CD4-positive, alpha-beta T cell treated with Interleukin-15 for 1 hour (primary cell): ENCODE measurements at places on chromosomes 5 and 9.

DNA sequence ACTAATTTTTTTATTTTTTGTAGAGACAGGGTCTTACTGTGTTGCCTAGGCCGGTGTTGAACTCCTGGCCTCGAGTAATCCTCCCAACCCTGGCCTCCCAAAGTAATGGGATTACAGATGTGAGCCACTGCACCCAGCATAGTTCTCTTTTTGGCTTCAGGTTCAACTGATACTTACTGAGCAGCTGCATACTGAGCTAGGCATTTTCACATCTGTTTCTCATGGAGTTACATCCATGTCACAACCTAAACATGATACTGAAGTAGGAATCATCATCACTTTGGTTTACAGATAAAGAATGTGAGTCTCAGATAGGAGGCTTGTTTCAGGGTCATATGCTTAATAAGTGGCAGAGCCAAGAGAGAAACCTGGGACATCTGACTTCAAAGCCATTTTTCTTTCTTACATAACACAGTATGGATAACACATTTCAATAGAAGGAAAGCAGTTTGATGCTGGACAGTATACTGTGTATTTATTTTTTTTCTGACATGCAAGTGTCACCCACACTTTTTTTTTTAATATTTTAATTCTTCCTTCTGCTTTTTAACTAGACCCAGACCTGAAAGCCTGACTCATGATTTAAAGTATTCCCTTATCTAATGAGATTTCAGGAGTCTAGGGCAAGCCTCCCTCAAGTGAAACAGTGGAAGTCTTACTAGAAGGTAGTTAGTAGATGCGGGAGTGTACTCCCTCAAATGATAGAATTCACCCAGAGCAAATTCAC lies 90.8 kb downstream of the HACD4 start:
- DNase-seq: no peak

DNA sequence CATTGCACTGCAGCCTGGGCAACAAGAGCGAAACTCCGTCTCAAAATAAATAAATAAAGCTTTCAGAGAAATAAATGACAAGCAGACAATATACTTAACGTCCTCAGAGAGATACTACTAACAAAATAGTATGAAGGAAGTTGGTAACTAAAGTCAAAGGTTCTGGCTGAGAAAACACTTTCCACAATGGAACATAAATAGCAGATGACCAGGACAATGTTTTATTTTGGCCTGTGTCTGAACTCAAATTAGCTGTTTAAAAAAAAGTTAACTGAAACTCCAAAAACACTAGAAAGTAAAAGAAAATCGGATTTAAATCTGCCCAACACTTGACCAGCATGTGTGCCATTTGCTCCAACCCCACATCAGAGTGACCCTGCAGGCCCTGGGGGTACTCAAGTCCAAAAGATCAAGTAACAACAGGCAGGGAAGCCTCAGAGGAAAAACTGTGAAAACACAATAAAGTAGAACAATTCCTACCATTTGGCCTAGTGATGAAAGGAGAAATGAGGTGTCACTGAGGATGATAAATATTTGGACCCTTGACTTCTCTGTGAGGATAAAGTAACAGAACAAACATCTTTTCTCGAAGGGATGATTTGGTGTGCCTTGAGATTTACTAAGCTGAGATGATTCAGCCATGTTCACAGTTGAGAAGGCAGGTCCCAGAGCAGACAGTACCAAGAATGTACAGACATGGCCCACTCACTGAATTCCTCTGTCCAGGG lies 47.7 kb downstream of the LHFPL2 start:
- no peak for DNase-seq

DNA sequence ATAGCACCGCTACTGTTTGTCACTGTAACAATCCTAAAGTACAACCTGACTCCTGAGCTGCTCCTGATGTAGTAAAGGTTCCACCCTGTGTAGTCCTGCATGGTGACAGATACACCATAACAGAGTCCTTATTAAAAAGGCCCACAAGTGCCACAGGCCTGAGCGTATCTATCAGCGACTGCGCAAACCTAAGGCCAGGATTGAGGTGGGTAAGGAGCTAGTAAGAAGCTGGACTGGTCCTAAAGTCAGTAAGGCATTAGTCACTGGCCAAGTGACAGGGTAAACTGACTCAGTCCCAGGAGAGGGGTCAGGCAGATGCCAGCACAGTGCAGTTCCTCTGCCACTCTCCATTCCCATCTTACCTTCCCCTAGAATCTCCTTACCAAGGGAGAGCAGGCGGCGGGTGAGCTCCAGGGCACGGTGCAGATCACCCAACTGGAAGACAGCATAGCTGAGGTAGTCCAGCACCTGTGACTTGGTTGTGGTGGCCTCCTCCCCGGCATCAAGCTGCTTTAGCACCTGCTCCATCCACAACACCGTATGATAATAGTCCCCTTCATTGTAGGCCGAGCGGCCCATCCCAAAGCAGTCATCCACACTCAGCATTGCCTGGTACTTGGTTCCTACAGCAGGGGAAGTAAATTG lies 17.6 kb downstream of the P4HA2 start:
- DNase-seq: no peak

DNA sequence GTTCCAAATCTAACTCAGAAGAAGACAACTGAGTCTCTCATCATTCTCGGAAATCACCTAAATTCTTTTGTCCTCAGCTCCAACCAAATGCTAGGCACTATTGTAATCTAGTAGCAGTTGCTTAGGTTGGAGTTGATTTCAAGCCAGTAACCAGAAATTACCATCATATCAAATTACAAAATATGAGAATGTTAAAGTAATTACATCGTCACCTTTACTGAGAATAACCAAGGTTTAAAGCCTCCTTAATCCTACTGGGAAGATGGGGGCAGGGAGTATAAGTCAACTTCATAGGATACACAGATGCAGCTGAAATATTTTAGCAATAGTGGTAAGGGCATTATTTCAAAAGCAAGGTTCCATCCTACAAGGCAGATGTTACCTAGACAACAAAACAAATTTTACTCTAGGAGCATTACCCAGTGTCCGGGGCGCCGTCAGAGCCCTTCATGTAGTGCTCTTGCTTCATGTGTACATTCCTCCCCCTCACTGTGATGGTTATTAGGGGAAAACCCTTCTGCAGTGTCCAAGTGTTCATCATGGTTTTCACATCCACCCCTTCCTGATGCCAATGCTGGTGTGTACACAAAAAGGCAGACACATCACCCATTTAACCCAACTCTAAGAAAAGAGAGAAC lies 19.5 kb downstream of the ERAP1 start:
- no peak for DNase-seq

DNA sequence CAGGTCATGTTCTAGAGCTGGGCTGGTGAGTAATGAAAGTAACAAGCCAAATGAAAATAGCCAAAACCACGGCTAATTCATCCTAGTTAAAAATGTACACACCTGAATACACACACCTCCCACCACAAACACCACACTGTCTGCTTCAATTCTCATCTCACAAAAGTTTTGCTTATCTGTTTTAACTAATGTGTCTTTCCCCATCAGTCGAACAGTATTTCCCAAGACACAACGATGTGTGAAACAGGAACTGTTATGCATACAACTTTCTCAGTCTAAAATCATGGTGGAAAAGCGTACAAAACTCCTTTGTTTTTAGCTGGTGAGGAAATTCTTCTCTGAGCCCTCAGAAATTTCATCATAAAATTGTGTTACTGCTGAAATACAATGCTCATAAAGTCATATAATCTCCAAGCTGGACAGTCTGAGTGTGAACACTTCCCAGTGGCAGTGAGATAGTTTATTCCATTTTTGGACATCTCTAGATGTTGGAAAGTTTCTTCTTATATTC lies 242.4 kb downstream of the EFNA5 start:
- no peak for DNase-seq

DNA sequence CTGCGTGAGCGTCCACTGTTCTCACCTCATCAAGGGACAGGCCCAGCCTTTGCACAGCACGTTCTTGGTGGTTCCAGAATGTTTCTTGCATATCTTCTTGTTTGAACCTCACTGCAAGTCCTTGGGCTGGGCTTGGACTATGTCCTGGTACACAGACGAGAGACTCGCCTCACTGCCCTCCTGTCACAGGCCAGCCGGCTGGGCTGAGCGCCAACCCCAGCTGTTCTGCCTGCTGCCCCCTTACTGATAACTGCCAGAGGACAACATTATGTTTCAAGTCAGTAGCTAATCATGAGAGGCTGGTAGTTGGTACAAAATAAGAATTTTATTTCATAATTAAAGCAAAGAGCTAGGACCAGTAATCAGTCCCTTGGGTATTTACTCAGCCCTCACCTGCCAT lies 52.8 kb upstream of the LRRTM2 start:
- no peak for DNase-seq

DNA sequence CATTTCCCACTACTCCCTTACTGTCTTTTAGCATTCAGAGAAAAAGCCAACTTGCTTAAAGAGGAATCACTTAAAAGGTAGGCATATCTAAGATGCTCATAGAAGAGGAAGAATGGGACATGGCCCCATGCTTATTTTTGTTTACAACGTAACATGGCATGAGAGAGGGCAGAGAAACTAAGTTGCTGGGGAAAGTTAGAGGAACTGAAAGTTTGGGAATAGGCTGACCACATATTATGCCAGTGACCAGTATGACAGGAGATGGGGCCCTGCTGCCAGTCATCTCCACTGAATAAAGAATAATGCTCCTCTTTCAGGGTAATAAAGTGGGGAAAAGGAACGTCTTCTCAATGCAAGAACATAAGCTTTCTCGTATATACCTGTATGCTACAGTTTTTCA lies 1.9 kb downstream of the PLPP6 start:
- DNase-seq: no peak

DNA sequence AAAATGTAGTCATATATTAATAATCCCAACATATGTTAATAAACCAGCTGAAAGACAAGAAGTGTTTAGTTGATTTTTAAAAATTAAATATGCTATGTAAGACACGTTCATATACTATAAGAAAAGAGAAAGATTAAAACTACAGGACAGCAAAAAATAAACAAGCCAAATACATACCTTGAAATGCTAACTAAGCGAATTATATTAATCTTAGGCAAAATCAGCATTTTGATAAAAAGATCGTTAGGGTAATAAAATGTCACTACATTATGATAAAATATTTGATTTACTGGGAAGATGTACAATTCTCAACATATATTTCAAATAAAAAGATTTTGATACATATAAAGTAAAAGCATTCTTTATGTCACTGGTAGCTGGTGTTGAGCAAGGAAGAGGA lies 938.3 kb downstream of the PTPRD start:
- no peak for DNase-seq

GRCh38 chr9:33125461-33125860 lies 41.7 kb downstream of the B4GALT1 start:
- DNase-seq: no peak

DNA sequence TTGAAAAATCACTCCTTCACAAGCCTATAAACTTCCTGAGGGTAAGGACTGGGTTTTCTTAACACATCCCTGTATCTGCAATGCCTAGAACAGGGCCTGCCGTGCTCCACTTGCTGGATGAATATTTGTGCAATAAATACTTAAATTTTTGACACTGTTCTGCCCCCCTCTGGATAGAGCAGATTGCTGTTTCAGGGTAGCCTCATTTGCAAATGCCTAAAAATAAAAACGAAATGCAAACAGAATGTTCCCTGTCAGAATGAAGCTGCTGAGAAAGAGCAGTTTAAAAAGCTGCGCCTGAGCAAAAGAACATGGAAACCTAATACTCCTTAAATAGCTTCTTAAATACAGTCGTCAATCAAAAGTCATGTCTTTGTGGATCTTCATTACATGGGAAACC lies 385.3 kb downstream of the PRELID2 start:
- DNase-seq: no peak

DNA sequence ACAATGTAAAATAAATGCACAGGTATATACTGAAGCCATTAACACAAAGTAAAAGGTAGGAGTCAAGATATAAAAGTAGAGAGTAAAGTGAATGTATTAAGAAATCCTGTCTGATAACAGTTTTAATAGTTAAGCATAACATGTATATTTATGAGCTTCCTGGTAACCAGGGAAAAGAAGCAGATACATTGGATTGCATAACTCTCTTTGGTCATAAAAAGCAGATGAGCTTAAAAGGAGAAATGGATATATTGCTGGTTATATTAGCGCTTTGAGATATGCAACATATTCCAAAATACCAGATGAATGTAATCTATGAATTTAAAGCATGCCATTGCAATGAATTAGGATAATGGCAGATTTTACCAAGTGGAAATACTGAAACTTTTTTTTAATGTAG lies 6.2 kb upstream of the TNFSF8 start:
- DNase-seq: no peak

- no peak for DNase-seq
Measured at GRCh38 chr5:55037890-55038289, 13.8 kb downstream of the GZMK start.

DNA sequence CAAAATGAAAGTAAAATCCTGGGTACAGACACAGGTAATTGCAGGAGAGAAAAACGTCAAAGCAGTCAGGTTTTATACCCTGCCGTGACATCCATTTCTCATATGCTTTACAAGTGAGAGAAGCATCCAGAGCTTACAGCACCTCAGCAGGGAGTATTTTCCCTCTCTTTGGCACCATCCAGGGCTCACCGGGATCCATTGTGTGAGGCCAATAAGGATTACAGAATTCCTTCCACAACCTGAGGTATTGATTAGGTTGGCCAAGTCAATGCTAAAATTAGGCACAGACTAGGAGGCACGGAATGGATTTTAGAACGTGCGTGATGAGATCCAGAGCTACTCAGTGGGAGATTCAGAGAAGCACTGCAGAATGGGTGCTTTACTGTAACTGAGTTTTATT lies 296.6 kb downstream of the FBXL7 start:
- no peak for DNase-seq

DNA sequence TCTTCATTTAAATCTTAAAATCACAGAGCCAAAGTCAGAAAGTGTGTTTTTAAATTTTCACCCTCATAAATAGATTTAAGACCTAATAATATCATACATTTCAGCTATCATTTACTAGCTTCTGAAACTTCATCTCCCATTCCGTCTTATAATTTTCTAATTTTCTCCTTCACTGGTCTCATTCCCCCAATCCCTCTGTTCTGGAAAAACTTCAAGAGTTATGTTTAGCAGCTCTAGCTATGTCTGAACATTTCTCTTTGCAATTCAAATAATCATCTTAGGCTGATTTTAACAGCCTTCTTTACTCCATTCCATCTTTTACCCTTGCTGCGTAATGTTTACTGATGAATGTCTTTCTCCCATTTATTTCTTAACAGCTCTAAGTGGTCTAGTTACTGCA lies 192.4 kb downstream of the SLF1 start:
- DNase-seq: no peak

DNA sequence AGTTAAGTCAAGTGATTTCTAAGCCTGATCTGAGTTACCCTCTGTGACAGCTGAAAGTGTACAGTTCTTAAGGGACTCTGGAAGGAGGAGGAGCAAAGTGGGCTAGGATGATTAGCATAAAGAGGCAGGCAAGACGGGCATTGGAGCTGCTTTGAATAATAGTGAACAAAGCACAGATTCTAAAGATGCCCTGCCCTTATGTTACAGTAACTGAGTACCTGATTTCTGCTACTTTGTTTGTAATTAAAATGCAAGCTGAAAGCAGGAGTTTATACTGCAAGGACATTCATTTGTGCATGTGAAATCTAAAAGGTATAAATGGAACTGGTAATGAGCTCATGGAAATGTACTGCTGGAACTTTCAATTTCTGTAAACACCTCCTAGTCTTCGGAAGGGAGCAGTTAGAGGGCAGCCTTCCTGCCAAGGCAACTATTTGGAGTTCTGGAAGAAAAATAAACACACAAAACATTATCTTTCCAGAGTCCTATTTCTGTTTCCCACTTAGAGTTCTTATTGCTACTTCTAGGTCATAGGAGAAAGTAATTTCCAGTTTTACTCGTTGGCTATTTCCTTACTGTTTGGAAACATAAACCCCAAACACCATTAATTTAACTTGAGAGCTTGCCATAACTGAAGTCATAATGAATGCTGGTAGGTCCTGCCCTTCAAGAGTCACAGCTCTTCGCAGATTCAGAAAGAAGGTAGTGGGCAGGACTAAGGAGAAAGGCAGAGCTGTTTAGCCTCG lies at the start of gene RANBP3L:
RANBP3L (minus strand) TSS at position 45 of the 746 bp plus-strand sequence. CDS start 486 bp downstream, outside the sequence.
- DNase-seq: no peak
